ENCODE measurements at places on chromosomes 4 and X.

- no peak for DNase-seq
These were observed 176.7 kb downstream of the PDGFC start for GRCh38 chr4:156794863-156795262.

GRCh38 chr4:185682236-185682635 is 129.8 kb downstream of the SORBS2 start:
- peak; percentile 78 for DNase-seq

- no peak for DNase-seq
These were observed 766.5 kb downstream of the C4orf33 start for GRCh38 chr4:129862461-129862860.

GRCh38 chrX:55130481-55130880 is 41.7 kb downstream of the PAGE2 start:
- DNase-seq: no peak

- no peak for DNase-seq
These were observed 61.4 kb downstream of the SMARCA1 start for GRCh38 chrX:129461801-129462456.

All from dermis microvascular lymphatic vessel endothelial cell (primary cell).